ENCODE measurements at places on chromosomes 2 and 18.

- no peak for DNase-seq
These were observed 56.1 kb downstream of the NEDD4L start for GRCh38 chr18:58100154-58100553.

DNA sequence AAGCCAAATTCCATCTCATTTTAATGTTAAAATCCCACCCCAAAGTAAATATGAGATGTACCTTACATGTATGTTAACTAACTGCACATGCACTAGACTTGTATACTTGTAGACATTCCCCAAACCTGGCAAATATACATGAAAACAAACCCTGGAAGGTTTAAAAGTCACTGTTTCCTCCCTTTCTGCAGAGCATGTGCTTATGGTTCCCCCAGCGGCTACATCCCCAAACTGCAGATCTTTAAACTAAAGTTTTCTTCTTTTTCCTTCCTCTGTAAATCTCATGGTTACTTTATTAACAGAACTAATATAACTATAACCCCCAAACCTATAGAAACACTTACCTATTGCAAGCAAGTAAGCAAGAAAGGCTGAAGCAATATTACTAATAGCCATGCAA, 731.5 kb downstream of the LRP1B start:
- DNase-seq = peak; percentile 10

DNA sequence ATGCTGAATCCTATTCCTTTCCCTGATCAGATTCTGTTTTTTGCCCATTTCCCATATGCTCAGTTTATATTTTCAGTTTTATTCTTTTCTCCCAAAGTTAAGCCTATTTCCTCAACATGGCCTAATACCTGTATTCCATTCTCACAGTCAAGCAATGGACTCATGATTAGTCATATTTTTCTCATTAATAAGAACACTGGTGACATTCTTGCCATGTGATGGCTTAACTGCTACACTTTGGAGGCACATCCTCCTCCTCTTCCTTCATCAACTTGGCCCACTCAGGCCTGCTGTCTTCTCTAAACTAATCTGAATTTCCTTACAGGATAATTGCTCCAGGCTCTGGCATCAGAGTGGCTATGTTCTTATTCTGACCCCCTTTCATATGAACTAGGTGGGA, 679.2 kb downstream of the NYAP2 start:
- no peak for DNase-seq

DNA sequence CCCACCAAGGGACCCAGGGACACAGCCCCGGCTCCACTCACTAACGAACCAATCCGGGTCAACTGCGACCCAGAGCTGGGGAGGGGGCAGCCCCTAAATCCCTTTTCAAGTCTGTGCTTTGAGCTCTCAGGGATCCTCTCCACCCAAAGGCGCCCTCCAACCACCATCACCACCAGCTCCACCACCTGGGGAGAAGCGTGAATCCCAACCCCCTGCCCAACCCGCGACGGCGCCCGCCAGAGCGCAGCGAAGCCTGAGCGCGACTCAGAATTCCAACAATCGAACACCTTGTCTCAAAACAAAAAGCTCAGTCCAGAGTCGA, 497 bp downstream of the DSC3 start:
- no peak for DNase-seq

GRCh38 chr2:8260213-8260612, 421.6 kb upstream of the ID2 start:
- no peak for DNase-seq

GRCh38 chr2:178109813-178110212, 2.4 kb upstream of the RBM45 start:
- DNase-seq = peak; percentile 55

- DNase-seq = no peak
These were observed 97.8 kb downstream of the CSRNP3 start for GRCh38 chr2:165567273-165567672.

GRCh38 chr2:53460937-53461336, 306.7 kb upstream of the CHAC2 start:
- no peak for DNase-seq

- DNase-seq = no peak
These were observed 85.9 kb downstream of the USP40 start for GRCh38 chr2:233480490-233481202.

GRCh38 chr18:74898965-74899364, 301.3 kb downstream of the ZNF407 start:
- DNase-seq = no peak

- no peak for DNase-seq
These were observed 81.9 kb upstream of the CHRNA1 start for GRCh38 chr2:174846218-174846617.

DNA sequence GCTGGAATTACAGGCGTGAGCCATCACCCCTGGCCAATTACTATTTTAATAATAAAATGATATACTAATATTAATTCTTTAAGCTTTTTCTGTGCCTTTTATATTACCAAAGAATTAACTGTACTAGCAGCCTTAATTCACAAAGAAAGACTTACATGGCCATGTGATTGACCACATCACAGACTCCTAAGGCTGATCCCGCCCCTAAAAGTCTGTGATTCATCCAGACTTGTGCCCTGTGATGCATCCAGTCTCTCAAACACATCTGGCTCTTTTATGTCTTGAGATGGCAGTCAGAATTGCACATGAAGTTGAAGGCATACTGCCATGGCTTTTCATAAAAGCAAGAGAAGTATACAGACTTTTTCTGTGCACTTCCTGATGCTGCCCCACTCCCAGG, 91.7 kb downstream of the DTNA start:
- DNase-seq = no peak

GRCh38 chr2:85851253-85852151, 37.3 kb downstream of the ST3GAL5 start:
- DNase-seq = no peak

- DNase-seq = no peak
These were observed 375.3 kb upstream of the KLHL29 start for GRCh38 chr2:23009545-23010149.

DNA sequence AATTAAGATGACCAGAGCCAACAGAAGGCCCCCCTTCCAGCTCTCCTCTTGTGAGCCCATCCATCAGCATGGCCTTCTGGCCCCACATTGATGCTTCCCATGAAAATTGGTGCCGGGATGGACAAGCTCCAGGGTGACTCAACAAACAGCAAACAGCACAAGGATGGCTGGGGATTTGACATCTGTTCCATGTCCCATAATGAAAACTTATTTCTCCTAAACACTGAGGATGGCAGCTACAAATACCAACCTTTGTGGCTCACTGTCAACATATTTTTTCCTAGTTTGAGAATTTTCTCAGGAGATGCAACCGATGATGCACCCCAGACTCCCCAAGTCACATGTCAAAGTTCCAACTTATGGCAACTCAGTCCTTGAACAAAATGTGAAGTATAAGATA, 169.6 kb upstream of the SIX2 start:
- DNase-seq = no peak

DNA sequence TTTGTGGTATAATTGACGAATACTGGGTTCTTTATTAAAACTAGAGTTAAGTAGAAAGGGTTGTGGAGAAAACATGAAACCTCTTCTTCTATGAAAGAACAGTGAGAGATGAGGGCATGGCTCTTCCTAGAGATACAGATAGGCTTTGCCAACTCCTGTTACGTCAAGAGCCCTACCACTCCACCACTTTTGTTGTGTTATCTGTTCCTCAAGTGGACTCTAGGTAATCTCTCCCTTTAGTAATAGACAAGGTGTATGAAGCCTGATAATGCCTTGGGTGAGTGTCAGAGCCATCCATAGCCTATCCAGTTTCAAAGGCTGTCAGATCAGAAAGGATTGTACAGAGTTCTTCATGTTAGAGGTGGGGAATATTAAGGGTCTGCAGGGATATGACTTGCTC, 176.4 kb downstream of the SETBP1 start:
- DNase-seq = no peak

Measured in HuH-7 (cell line).